Activated CD4-positive, alpha-beta T cell treated with anti-CD3 and anti-CD28 coated beads for 48 hours (primary cell): ENCODE measurements at places on chromosomes 12 and 14.

DNA sequence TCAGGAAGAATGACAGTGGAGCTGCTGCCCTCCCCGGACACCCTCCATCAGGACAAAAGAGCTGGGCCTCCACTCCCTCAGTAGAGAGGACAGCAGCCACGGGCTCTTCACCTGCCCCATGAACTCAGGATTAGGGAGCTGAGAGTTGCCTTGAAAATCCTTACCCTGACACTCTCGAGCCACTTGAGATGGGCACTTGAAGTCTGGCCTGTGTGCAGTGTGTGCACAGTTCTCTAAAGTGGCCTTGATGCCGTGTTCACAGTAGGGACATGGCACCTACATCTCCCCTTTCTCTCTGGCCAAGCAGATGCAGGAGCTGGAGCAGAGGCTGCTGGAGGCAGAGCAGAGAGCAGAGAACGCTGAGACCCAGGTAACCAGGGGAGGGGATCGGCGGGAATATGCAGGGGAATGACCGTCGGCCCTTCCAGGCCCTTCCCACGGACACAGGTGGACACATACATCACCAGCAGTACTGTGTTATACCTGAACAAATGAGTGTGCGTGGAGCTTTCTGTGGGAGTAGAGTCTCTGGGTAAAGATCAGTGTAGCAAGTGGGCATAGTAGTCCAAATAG is 22.5 kb downstream of the PLEKHH1 start:
- DNase-seq, result no peak

DNA sequence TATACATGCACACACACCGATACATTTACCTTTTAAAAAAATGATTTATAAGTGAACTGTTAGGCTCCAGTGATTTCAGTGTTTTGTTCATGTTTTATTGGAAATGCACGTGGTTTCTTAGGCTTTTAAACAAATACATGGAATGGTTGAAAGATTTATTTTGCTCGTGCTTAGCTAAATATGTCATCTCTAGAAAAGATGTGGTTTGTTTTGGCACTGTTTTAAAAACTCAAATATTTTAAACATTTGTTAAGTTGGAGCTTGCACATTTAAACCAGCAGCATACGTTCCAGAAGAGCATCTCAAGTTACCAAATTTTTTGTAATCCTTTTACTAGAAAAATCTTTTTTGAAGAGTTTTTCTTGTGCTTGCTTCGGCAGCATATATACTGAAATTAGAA is 44.5 kb downstream of the FOXA1 start:
- no peak for DNase-seq

DNA sequence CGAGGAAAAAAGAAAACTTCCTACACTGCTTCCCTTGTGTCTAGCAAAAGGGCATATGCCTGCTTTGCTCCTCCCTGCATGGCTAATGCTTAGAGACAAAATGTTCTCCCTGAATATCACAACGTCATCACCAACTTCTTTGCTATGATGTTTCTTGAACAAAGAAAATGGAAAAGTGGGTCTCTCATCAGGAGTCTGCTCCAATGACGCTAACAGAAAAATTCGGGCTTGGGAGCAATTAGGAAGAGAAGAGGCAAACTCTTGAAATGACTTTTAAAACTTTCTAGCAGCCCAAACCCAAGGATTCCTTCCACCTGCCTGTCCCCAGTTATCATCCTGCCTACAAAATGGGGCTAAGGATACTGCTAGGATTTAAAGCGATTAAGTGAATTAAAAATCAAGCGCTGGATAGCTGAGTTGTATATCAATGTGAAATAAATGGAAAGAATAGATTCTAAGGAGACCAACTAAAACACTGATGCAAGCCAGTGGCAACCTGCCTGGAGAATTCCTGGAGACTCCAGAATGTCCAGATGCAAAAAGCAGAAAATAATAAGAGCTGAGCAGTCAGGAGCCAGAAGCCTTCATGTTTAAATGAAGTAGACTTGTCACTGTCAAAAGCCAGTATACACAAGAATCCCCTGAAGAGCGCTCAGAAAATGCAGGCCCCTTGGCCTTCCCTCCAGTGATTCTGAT is 183.8 kb downstream of the DPF3 start:
- DNase-seq, result no peak

GRCh38 chr12:104533134-104533533 is 76.4 kb downstream of the CHST11 start:
- no peak for DNase-seq

DNA sequence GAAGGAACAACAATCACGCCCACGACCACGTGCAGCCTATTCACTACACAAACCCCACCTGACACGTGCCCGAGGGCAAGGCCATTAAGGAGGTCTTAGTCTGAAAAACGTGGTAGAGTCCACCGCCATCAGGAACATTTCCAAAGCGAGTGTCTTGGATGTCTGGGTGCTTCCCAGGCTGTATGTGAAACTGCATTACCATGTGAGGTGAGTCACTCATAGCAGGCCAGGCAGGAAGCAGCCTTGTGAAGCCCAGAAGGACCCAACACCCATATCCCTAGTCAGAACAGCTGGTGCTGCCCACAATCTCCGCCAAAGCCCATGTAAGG is 3.3 kb upstream of the KRT79 start:
- no peak for DNase-seq

- no peak for DNase-seq
Observed at GRCh38 chr14:85464135-85464895, 65.6 kb upstream of the FLRT2 start.
